Dermis microvascular lymphatic vessel endothelial cell (primary cell): ENCODE measurements at places on chromosomes 11 and 22. TPM values are rescaled to one million over a fixed set of nuclear protein-coding genes. Genes with fewer than 3 reads are reported as not detected.

DNA sequence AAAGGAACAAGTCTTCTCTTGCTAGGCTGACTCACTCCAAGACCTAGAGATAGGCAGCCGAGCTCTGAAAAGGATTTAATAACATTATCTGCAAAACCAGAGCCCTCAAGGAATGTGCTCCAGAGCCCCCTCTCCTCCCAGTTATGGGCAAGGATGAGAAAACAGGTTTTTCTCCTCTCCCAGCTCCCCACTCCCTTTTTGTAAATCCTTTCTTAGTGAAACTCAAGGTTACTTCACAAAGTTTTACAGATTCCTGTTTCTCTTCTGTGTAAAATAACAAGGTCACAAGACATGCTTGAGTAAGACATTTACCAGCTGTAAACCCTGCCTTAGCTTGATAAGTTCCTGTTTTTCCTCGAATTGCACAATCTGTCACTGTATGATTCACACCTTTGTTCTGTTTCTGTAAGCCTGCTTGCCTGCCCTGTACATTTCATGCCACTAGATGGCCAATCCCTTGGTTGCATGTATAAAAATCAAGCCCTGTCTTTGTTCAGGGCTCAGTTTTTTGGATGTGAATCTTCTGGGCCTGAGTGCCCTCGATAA, 489.4 kb downstream of the KCNA4 start:
- peak; percentile 74 for DNase-seq

DNA sequence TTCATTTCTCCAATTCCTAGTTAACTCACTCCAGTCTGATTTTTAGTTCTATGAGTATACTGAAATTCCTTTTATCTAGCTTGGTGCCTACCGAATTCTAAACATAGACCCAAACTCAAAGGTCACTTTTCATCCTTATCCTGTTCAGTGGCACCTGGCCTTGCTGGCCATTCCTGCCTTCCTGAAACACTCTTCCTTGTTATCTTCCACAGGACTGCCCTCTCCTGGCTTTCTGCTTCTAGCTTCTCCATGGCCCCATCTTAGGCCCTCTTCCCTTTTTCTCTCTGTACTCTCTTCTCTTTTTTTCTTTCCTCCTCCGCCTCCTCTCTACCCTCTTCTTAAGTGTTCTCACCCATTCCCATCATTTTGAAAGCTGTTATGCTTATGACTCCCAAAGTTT, 87.3 kb downstream of the WNT11 start:
- peak; percentile 14 for DNase-seq

- no peak for DNase-seq
Measured at GRCh38 chr11:8833568-8834315, 77.2 kb upstream of the AKIP1 start.

- no peak for DNase-seq
Measured at GRCh38 chr11:106520146-106520912, 442.9 kb downstream of the AASDHPPT start.

KDM4D gene
- 0.39 and 0.51 TPM in 2 replicates for total RNA-seq

CFAP68 gene
- 4.1 and 5.1 TPM in 2 replicates for total RNA-seq

MAPK8IP2 gene
- total RNA-seq = 0.13 and 0.25 TPM in 2 replicates

SCGB1C1 gene
- not detected in 2 replicates for total RNA-seq
